H54 (cell line): ENCODE measurements at places on chromosomes 7 and 10.

DNA sequence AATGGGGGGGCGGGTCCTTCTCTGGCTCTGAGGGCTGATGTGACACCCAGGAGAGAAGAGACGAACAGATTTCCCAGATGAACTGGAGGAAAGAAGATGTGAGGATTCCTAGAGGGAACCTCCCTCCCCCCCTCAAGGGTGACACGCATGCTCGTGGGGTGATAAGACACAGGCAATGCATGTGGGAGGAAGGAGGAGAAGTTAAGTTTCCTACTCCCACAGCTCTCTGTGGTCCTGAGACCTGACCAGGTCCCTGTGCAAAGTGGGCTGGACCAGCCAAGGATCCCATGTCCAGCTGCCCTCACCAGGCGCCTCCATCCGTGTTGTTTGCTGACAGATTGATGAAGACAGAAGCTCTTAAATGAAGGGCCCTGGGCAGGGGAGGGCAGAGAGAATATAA, 112.6 kb downstream of the SH3PXD2A start:
- DNase-seq: no peak

DNA sequence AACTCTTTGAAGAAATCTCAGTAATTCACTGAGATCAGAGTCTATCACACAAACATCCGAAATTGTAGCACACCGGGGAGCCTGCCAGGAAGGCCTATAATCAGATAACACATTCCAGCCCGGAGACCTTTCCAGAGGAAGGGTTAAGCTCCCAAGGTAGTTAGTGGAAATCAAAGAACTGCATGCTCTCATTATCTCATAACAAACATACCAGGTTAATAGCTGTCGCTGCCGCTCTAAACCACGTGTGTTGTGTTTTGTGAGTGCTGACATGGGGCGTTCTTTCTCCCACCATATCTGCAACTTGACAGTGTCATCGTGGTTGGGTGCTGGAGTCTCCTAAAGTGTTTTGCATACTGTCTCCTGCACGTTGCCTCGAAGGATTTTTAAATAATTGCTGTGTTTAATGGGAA, 120.7 kb upstream of the CARD11 start:
- DNase-seq: no peak

DNA sequence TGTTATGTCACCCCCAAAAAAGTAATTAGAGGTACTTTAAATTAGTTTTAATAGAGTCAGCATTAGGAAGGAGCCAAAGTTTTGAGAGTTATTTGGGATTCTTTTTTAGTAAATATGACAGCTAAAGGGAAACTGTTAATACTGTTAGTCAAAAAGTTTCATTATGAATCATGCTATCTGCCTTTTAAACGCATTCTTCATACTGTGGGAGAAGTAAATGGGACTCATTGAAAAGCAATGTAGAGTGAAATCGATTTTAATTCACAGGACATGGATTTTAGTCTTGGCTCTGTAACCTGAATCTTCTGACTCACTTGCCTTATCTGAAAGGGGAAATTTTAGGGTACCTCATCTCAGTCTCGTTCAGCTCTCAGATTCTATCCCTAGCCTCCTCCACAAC, 105.1 kb downstream of the AASS start:
- no peak for DNase-seq

DNA sequence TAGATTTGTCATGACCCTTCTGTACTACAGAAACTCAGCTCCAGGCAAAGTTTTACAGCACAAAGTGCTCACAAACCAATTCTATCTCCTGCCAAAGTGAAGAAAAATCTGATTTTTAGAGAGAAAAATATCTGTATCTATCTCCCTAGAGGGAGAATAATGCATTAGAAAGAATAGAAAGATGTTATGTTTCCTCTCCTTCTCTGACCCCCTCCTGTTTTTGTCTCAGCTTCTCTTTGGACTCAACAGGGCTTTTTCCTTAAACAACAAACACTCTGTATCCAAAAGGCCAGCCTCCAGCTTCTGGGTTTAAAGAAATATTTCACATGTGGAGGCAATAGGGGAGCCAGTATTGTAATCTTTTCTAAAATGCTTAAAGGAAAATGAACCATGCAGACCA, 627.4 kb downstream of the REEP3 start:
- DNase-seq: no peak

DNA sequence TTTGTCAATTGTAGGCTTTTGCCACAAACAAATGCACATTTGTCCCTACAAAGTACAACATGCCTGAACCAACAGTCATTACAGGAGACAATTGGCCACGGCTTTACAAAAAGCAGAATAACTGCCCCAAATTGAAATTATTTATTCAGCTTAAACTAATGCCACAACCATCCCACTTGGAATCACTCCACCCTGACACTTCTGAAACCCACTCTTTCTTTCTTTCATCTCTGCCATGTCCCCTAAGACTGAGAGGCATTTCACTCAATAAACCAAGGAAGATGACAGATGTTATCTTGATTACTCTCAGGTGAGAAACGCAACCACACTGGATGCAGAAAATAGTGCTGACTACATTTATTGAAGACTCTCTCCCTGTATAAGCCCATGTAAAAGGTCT, 2.6 kb upstream of the NPM3 start:
- DNase-seq: no peak

- no peak for DNase-seq
These were observed 73.2 kb downstream of the SFMBT2 start for GRCh38 chr10:7337431-7338171.

- no peak for DNase-seq
These were observed 109.3 kb downstream of the CPEB3 start for GRCh38 chr10:92181575-92181974.

DNA sequence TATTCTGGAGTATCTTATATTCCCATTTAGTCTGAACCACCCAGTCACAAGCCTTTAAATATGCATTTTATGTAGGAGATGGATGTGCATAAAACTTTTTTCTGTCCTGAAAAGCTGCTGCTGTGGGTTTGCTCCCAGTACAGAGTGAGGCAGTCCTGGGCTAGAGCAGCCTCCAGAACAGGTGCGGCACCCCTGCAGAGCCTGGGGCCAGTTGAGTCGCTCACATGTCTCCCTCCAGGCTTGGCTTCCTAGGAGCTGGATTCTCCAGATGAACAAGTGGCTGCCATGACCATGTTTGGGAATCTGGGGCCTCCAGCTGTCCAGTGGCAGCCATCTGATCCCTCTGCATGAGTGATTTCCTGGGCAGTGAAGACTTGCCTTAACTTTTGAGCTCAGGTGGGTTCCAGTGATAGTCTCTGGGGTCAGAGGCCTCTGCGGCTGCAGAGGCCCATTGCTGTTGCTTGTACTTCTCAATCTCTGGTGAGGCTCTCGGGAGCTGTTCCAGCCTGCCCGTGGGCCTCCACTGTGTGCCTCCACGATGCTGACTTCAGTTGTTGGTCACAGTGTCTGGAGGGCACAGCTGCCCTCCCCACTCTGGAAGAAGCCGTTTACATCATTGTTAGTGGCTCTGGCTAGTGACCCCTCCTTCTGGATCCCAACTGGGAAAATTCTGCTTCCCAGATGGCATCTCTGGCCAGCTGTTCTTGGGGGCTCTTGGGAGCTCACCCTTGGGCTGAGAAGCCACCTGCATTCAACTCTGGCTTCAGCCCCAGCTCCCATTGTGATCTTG, 120.4 kb downstream of the EMX2 start:
- DNase-seq: no peak

GRCh38 chr10:57905861-57906260, 361.8 kb downstream of the IPMK start:
- DNase-seq: no peak

DNA sequence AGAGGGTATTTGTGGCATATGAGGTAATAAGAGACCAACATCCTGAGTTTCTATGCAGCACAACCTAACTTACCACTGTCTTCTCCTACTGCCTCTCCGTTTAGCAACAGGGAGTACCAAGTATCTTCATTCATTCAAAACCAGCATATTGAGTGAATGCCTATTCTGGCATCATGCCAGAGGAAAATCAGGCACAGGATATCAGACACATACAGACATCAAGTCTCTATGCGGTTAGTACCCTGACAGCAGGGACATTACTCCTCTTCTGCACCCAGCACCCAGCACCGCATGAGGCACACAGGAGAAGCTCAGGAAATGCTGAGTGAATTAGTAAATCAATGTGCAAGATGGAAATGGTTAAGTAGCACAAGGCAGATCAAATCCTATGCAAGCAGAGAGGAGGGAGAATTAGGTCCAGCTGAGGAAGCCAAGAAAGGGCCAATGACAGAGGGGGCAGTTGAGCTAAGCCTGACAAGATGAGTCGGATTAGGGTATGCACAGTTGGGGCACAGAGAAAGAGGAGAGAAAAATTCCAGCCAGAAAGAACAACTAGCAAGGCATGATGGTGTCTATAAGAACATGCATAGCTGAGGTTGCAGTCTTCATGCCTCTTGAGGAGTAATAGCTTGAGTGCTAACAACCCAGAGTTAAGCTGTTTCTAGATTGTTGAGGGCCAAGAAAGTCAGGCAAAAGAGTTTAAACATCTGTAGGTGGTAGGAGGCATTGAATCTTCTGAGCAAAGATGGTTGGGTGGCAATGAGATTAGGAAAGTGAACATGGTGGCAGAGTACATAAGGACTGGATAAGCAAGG, 146.0 kb downstream of the PLXNA4 start:
- DNase-seq: no peak

- no peak for DNase-seq
These were observed 110.1 kb downstream of the CD36 start for GRCh38 chr7:80748363-80749042.

GRCh38 chr10:10772874-10773508, 244.7 kb upstream of the CELF2 start:
- no peak for DNase-seq

DNA sequence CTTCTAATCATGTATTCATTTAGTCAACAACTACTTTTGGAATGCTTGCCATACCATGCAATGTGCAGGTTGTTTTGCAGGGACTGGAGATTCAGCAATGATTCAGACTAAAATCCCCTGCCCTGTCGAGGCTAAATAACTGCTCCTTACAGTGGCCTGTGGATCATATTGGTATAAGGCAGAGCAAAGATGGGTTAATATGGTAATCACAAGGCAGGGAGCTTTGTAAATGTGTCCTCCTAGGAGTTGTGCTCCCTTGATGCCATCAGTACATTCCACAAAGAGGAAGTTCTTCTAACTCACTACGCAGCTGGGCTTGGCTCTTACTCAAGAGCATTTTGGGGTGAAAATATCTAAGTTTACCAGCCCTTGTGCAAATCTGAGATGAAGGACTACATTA, 614 bp upstream of the IFIT2 start:
- no peak for DNase-seq

DNA sequence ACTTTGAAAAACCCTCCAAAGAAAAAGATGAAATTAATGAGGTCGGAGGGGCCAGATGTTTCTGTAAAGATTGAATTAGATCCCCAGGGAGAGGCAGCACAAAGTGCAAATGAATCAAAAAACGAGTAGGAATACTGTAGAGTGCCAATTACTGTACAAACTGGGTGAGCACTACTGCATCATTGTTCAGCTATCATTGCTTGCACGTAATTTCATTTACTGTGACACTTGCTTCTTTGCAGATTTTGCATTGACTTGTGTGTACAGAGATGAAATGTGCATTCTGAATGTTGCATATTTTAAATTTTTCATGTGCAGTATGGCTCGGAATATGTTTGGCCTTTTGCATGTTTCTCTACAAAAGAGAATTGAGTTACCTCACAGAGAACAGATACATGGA, 123.7 kb downstream of the LCOR start:
- no peak for DNase-seq

DNA sequence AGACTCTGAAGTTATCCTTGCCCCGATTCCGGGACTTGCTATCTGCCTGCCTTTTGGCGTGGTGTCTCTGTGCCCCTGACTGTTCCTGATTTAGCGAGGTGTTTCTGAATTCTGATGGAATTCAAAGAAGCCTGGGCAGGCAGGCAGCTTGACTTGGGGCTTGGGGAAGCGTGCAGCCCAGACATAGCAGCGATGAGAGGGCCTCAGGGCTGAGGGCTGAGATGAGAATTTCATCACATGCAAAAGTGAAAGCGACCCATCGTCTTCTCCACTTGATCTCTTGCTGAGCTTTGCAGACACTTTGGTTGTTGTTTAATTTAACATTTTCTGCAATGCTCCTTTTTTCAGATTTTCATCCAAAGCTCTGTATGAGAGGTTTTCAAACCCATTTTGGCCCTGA, 57.8 kb downstream of the TCF7L2 start:
- DNase-seq: no peak

DNA sequence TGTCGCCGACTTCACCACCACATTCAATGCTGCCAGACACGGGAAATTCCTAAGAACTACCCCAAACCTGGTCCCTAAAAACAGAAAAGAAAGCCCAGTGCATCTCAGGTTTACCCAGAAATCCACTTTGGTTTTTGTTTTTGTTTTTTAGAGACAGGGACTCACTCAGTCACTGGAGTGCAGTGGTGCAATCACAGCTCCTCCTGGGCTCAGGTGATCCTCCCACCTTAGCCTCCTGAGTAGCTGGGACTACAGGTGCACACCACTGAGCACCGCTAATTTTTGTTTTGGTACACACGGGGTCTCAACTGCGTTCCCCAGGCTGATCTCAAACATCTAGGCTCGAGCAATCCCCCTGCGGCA, 22.8 kb downstream of the MAD1L1 start:
- DNase-seq: no peak

GRCh38 chr7:116862951-116863670, 724 bp downstream of the CAPZA2 start:
- no peak for DNase-seq

- DNase-seq: no peak
These were observed 453.7 kb upstream of the POT1 start for GRCh38 chr7:125383324-125383723.

- DNase-seq: no peak
These were observed 721.5 kb downstream of the GRID1 start for GRCh38 chr10:85645053-85645452.

DNA sequence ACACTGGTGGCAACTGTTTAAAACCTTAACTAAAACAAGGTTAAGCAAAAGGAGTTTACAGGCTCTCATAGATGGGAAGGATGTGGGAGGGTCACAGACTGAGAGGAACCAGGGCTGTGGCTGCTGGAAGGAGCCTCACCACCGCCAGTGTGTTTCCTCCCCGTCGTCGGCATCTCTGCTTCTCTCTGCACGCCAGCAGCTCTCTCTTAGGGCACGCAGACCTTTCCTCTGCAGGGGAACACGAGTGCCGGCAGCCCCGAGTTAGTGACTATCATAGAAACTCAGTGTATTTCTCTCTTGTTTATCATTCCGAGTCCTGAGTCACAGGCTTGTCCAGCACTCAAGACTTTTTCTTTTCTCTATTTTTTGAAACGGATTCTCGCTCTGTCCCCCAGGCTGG, 8.1 kb upstream of the SH2D4B start:
- no peak for DNase-seq

GRCh38 chr10:86970982-86971231, 2.6 kb downstream of the ADIRF start:
- no peak for DNase-seq
